ENCODE measurements at places on chromosomes 4 and X.

DNA sequence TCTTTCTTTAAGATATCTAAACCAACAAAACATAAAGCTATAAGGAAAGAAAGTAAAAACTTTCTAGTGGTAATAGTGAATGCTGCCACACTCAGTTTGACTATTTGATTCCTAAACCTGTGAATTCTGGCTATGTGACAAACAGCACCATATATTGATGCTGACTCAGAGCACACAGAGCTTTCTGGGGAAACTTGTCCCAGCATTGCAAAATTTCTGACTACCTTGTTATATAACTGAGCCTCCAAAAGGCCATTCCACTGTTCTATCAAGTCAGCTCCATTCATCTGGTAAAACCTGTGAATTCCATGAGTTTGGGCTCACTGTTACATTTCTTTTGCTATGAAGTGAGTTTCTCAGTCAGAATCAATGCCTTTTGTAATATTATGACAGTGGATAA is 1229.7 kb downstream of the PCDH18 start:
- H3K4me3 ChIP-seq, result no peak overlapping the region
- no peaks in the 10 kb centered on the region for H3K27me3 ChIP-seq
- no peaks in the 10 kb centered on the region for H3K36me3 ChIP-seq
- H3K27ac ChIP-seq, result no peak overlapping the region

DNA sequence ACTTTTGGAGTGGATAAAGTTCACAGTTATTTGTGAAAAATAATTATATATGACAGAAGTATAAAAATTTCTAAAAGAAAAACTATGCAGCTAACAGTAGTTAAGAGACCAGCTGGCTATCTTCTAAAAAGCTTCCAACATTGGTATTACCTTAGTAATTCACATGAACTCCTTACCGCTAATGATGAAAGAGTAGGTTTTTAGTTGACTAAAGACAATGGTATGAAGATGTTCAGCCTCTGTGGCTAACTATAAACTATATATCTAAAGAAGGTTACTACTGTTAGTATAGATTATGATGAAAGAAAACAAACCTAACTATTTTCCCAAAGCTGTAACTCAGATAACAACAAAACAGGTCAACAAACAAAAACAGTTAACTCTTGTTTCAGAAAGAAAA is 10.4 kb downstream of the CCNI start:
- peaks cover 5% of the 10 kb centered on the region for H3K36me3 ChIP-seq
- no peak overlapping the region for H3K27ac ChIP-seq
- no peaks in the 10 kb centered on the region for H3K4me1 ChIP-seq

DNA sequence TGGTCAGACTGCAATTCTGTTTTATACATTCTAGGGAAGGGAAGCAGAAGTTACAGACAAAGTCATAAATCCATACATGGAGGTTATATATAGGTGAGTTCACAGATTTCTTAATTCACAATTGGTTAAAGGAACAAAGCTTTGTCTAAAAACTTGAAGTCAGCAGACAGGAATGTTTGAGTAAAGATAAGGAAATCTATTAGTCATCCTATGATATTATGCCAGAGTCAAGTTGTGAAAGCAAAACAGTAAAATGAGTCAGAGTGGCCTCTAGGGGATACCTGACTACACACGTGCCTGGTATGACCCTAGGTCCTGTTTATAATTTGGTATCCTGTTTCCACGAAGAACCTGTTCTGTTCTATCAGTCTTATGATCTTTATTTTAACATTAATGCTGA is 31.5 kb downstream of the ACTRT1 start:
- DNase-seq, result peak; percentile 60
- H3K4me3 ChIP-seq, result no peak overlapping the region
- no peaks in the 10 kb centered on the region for H3K36me3 ChIP-seq
- no peaks in the 10 kb centered on the region for H3K27me3 ChIP-seq

- H3K27ac ChIP-seq, result peak overlapping the region; percentile 78
- peak overlapping the region; percentile 84 for H3K4me3 ChIP-seq
- no peaks in the 10 kb centered on the region for H3K36me3 ChIP-seq
- DNase-seq, result no peak
These were observed 728 bp downstream of the UBA6 start for GRCh38 chr4:67700116-67700737.

- H3K4me1 ChIP-seq, result no peaks in the 10 kb centered on the region
- H3K4me3 ChIP-seq, result no peak overlapping the region
- no peak for DNase-seq
- H3K27me3 ChIP-seq, result no peaks in the 10 kb centered on the region
- no peak overlapping the region for H3K27ac ChIP-seq
These were observed 11.4 kb upstream of the ARSJ start for GRCh38 chr4:113990886-113991285.

DNA sequence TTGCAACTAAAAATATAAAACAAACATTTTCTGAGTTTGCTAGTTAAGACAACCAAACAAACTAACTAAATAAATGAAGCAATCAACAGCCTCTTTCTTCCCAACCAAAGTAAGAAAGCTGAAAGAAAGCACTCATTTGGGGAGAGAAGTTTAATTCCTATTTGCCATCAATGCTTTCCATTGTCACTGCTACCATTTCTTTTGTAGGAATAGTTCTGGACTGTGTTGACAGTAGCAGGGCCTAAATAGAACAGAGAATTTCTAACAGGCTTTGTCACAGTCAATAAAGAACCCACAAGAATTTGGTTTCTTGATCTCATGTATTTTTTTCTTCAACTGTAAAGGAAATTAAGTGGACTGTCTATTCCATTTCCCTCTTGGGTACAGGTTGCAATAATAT is 1886.4 kb upstream of the TENM3 start:
- H3K27ac ChIP-seq, result no peak overlapping the region
- no peak overlapping the region for H3K4me3 ChIP-seq
- no peak for DNase-seq
- H3K4me1 ChIP-seq, result no peaks in the 10 kb centered on the region
- H3K27me3 ChIP-seq, result no peaks in the 10 kb centered on the region

GRCh38 chr4:139794158-139794954 is 128.7 kb downstream of the MGST2 start:
- H3K27me3 ChIP-seq, result no peaks in the 10 kb centered on the region
- H3K4me3 ChIP-seq, result no peak overlapping the region
- no peak overlapping the region for H3K27ac ChIP-seq
- DNase-seq, result no peak

- no peak overlapping the region for H3K27ac ChIP-seq
- no peaks in the 10 kb centered on the region for H3K27me3 ChIP-seq
- H3K4me1 ChIP-seq, result no peaks in the 10 kb centered on the region
These were observed 65.7 kb downstream of the ZFYVE28 start for GRCh38 chr4:2352729-2353221.
